ENCODE measurements at places on chromosomes 4 and X.
A peak's percentile ranks its signal among the peaks of the same experiment; 100 is the strongest.

DNA sequence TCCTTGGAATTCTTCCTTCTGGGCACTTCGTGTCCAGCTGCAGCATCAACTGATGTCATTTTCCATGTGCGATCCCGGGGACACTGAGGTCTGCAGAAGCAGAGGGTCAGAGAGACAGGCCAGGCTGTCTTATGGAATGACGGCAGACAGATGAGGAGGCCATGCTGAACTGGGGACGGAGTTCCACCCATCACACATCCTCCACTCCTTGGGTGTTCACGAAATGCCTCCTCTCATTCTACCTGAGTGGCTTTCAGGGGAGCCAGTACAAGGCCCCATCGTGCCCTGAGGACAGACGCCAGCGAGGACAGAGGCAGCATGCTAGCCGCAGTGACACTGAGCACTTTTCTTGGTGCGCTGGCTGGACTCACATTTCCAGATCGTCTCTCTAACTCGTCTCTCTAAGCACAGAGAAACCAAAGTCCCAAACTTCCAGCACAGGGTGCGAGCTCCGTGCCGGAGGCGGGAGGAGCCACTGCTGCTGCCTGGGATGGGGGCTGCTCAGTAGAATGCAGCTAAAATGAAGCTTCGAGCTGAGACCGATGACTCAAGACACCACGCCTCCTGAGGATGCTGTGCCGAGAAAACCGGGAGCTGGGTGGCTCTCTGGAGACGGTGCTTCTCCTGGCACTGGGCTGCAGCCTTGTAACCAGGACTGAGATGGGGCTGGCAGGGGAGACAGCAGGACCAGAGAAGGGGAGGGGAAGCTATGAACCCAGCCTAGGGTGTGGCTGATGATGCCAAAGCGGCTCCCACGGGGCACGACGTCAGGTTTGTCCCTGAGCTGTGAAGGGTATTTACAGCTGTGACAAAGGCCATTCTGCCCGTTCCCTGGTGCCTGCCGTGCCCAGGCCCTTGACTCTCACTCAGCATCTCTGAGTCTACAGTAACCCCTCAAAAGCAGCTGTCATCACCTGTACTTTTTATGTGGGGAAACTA is 8.2 kb downstream of the ABLIM2 start:
- DNase-seq: no peak

DNA sequence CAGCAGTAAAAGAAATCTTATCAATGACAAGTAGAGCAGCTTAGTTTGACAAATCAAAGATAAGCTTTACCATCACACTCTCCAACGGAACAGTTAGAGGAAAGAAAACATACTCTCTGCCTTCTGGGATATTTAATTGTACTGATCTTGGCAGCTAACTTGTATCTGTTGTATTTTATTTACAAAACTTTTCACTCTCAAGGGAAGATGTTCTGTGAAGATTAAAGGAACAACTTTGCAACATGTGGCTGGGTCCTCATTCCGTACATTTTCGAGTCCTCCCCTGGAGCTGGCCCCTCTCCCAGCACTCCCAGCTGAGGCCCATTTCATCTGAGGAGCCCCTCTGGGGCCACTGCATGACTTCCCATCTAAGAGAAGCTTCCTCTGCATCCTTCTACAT is 74.4 kb downstream of the RPS3A start:
- DNase-seq: no peak

DNA sequence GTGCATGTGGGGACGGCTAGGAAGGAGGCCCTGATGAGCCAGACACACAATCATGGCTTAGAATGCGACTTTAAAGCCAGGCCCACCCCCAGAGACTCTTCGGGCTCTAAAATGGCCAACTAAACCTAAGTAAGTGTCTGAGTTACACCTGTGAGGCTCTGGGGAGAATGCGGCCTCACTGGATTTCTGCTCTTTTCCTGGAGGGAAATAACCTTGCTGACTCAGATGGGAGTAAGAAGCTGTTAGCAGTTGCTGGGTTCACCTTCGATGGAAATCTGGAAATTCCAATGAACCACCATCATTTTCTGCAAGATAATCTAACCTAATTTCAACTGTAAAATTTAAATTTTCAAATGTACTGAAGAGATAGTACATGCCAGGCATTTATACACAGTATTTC is 97.6 kb upstream of the MAML3 start:
- DNase-seq: no peak

GRCh38 chr4:61462451-61463326 is 262.6 kb downstream of the ADGRL3 start:
- no peak for DNase-seq

DNA sequence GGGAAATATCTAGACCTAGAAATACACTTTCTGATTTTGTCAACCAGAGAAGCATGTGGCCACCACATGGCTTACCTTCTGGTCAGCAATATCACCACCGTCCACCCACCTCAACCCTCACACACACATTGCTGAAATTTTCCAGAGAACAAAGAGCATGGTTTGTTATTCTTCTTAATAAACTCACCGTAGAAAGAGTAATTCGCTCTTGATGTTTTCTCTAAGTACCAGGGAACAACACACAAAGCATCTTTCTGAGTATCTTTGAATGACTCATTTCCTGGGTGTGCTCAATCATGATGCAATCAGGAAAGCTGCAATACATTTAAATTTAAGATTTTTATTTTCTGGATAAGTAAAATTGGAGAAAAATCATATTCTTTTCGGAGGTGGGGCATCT is 24.7 kb upstream of the LRAT start:
- no peak for DNase-seq

DNA sequence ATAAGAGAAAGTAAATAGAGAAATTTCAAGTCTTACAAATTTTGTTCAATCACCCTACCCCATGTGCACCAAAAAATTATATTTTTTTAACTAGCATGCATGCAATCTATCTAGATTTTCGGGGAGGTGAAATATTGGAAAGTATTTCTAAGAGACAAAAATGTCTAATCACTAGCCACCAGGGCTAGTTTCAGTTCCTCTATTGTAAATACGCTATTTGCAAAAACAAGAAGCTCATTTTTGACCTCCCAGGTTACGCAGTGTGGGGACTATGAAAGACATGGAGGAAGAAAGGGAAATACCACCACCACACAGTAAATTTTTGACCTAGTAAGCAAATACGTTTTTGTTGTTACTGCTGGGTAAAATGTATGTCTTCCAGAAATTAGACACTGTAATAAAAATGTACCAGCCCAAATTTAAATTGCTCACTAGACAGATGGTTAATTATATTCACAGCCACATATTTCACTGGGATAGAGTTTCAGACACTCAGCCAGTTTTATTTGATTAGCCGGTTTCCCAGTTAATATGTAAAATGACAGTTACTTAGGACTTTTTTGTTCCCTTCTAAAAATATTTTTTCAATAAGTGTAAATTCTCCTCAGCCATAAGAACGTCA is 2.2 kb downstream of the NEXMIF start:
- no peak for DNase-seq

GRCh38 chrX:150092549-150092948 is 154.3 kb upstream of the EOLA2 start:
- DNase-seq: no peak

- DNase-seq: no peak
Observed at GRCh38 chr4:144699565-144699964, 53.6 kb downstream of the HHIP start.

GRCh38 chr4:172009446-172010230 is 196.4 kb downstream of the GALNTL6 start:
- no peak for DNase-seq

DNA sequence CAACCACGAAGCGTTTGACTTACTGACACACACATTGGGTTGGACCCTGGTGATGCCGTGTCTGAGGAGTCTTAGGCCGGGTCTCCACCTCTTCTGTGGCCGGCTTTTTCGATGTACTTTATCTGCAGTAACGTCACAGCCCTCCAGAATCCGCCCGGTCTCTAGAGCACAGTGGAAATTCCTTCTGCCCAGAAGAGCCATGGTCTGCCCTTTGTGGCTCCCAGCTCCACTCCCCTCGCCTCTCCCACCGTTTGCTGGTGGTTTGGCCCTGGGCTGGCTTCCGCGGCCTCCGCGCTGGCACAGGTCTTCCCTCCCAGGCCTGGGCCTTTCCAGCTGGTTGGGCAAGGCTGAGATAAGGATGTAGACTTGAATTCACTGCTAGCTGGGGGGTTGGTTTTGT is 4.3 kb downstream of the MAEA start:
- DNase-seq: no peak

GRCh38 chr4:65175585-65175984 is 494.7 kb downstream of the EPHA5 start:
- DNase-seq: no peak

- DNase-seq: no peak
Observed at GRCh38 chr4:185874516-185875230, 62.7 kb upstream of the SORBS2 start.

- DNase-seq: no peak
Observed at GRCh38 chrX:70481471-70482270, 37.0 kb downstream of the DLG3 start.

DNA sequence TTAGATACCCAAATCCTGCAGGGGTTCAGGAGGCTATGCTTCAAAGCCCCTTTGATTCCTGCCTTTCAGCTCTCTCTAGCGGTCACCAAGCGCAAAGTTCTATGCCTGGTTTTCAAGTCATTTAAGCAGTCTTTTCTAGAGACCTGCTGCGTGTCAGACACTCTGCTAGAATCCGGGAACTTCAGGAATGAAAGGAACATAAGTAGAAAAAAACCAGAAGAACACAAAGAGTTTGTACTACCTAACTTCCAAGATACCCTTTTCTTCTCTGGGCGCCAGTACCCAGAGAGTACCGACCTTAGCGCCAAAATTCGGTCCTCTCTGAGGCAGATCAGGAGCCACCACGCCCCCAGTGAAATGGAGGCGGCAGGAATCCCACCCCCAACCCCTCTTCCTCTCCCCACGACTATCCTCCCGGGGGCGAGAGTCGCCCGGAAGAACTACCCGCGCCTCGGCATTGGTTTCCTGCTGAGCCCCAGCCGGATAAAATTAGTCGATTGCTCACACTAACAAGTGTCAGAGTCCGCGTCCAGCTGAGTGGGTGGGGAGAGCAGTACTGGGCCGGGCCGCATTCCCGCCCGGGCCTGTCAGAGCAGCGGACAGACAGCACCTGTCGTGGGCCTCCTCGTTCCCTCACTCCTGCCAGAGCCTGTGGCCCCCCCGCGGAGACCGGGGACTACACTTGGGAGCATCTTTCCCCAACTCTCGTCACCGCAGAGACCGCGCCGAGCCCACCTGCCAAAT is 78.8 kb downstream of the RLIM start:
- peak; percentile 10 for DNase-seq

- DNase-seq: no peak
Observed at GRCh38 chrX:20517565-20517964, 250.9 kb upstream of the RPS6KA3 start.

DNA sequence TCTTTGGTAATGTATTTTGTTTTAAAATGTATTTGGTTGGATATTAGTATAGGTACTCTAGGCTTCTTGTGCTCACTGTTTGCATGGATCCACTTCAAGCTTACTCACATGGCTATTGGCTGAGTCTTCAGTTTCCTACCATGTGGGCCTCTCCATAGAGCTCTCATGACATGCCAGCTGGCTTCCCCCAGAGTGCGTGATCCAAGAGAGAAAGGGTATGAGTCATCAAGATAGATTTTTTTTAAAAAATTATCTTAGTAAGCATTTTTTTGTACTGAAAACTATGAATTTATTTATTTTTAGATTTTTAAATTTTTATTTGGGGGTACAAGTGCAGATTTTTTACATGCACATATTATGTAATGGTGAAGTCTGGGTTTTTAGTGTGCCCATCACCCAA is 219.1 kb upstream of the AMOT start:
- no peak for DNase-seq

DNA sequence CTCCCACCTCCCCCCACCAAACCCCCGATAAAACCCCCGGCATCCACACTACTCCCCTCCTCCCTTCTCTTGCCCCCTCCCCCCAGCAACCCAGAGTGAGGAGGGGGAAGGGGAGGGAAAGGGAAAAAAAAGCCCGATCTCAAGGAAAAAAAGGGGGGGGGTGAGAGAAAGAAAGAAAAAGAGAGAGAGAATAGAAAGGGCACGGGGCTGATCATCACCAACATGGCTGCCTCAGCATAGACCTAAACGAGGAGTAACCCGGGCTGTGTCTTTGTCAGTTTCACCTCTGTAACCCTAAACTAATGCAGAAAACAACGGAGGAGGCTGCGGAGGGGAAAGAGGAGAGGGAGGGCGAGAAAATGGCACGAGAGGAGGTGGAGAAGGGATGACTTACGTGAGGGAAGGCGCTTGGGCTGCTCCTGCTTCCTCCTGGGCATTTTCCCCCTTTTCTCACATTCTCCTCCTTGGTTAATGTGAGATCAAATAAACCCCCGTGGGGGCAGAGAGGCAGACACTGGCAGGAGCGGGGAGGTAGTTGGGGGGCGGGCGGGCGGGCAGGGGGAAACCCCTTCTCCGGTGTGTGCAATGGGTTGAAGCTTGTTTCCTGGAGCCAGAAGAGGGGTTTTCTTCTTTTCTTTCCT is 532 bp downstream of the ZNF827 start:
- DNase-seq: peak; percentile 21

- no peak for DNase-seq
Observed at GRCh38 chr4:174252412-174252811, 31.1 kb downstream of the FBXO8 start.

DNA sequence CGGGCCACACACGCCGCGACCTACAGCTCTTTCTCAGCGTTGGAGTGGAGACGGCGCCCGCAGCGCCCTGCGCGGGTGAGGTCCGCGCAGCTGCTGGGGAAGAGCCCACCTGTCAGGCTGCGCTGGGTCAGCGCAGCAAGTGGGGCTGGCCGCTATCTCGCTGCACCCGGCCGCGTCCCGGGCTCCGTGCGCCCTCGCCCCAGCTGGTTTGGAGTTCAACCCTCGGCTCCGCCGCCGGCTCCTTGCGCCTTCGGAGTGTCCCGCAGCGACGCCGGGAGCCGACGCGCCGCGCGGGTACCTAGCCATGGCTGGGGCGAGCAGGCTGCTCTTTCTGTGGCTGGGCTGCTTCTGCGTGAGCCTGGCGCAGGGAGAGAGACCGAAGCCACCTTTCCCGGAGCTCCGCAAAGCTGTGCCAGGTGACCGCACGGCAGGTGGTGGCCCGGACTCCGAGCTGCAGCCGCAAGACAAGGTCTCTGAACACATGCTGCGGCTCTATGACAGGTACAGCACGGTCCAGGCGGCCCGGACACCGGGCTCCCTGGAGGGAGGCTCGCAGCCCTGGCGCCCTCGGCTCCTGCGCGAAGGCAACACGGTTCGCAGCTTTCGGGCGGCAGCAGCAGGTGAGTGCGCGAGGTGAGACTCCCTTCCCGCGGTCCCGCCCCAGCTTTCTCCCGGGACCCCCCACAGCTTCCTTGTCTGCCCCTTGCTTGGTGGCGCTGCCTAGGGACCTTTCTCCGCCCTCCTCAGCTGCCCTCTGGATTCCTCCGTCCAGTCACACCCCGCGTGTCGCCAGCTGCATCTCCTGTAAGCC is 678 bp downstream of the BMP3 start:
- DNase-seq: no peak

GRCh38 chr4:62130230-62130629 is 930.1 kb downstream of the ADGRL3 start:
- no peak for DNase-seq

Measured in activated CD8-positive, alpha-beta memory T cell treated with anti-CD3 and anti-CD28 coated beads for 4 hours (primary cell).